Stimulated activated CD8-positive, alpha-beta memory T cell treated with anti-CD3 and anti-CD28 coated beads, Interleukin-12 subunit alpha, Interleukin-12 subunit beta, amount 100 ng/mL, for 4 hours (primary cell): ENCODE measurements at places on chromosomes 12 and 14.

DNA sequence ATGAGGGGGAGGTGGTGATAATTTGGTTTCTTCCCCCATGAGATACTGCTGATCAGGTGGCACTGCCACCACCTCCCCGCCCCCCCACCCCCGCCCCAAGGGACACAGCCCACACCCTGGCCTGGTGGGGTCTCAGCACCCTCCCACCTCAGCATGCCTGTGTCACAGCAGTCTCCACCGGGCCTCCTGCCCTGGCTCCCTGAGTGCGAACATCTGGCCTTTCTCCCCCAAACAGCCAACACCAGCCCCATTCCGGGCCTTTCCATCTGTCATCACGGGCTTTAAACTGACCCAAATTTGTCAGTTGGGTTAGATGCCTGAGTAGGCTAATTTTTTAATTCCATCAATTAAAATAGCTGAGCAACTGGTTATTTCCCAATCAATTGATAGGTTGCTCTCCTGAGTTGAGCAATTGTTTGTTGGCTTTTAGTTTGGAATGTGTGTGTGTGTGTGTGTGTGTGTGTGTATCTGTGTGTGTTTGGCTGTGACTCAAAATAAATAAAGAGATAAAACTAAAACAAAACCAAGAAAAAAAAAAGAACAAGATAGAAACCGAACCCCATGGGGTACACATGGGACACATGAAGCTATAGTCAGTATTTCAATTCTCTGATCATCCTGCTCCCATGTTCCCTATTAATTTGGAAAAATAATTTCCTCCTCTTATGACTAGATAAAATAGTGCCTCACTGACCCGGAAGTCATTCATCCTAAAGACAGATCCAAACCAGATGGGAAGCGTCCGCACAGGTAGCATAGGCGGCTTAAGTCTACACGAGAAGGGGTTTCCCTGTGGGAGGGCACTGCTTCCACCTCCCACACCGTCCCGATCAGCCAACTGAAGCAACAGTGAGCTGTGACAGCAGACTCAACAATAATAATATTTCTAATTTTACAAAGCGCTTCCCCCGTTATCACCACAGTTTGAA is 7.4 kb downstream of the SERPINA12 start:
- DNase-seq, result no peak

DNA sequence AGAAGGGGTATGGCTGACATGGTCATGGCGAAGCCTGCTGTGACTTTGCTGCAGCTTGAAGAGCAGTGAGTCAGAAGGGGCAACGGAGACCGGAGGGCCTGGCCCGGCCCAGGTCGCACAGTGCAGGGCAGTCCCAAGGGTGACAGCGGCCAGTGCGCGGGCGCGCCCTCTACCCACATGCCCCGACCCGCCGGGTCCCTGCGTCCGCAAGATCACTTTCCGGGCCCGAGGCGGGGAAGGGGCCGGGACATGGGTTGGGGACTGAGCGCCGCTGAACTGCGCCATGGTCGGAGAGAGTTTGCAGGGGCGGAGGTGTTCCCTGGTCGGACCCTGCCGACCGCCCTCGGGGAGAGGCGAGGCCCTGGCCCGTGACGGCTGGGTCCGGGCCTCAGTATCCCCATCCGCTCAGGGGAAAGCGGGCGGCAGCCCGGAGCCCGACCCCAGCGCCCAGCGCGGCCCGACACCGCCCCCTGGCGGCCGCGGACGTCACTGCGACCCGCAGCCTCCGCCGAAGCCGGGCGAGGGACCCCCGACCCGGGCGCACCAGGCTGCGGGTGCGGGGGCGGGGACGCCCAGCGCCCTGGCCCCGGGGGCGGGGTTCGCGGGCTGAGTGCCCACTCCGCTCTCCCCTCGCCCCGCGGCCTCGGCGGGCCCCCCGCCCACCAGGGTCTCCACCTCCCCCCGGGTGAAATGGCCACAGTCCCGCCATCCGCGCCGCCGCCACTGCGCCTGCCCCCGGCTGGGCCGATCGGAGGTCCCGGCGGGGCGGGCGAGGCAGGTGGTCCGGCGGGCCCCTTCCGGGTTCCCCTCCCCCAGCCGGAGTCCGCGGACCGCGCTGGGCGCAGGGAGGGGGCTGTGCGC is 7.2 kb upstream of the ANKRD9 start:
- peak; percentile 43 for DNase-seq

DNA sequence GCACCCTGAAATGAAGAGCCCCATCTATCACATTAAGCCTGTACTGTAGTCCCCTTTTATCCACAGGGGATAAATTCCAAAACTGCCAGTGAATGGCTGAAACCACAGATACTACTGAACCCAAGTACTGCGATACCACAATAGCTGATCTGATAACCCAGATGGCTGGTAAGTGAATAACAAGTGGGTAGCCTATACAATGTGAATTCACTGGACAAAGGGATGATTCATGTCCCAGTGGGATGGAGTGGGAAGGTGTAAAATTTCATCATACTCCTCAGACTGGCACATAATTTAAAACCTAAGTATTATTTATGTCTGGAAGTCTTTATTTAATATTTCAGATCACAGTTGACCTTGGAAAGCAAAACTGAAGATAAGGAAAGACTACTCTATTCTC is 201.3 kb downstream of the GPHN start:
- no peak for DNase-seq

- no peak for DNase-seq
Measured at GRCh38 chr14:104206281-104206904, 68.0 kb downstream of the KIF26A start.

GRCh38 chr12:5102261-5102789 is 58.6 kb downstream of the KCNA5 start:
- DNase-seq, result no peak

GRCh38 chr14:100734031-100734990 is 7.6 kb downstream of the DLK1 start:
- no peak for DNase-seq

DNA sequence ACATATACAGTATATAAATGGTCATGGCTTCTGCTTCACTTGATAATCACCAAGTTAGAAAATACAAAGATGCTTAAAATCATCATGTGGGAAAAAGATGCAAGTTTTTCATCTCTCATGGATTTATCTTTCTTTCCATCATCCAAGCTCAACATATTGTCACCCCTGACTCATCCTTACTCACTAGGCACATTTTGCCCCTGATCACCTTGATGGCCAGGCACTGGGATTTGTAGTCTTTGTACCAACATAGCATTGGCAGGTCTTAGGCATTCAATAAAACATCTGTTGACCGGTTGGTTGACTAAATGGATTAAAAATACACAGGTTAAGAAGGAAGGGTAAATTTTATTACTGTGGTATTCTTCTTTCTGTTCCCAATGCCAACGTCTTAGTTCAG is 28.1 kb downstream of the KLHDC2 start:
- DNase-seq, result no peak

DNA sequence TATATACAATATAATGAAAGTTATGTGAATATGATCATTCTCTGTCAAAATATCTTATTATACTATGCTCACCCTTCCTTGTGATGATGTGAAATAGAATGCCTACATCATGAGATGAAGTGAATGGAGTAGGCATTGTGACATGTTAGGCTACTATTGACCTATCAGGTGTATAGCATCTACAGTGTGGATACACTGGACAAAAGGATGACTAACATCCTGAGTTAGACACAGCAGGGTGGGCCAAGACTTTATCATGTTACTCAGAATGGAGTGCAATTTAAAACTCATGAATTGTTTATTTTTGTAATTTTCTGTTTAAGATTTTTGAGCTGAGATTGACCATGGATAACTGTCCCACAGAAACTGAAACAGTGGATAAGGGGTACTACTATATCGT is 53.4 kb upstream of the NAV3 start:
- no peak for DNase-seq

- DNase-seq, result no peak
Measured at GRCh38 chr12:94621662-94622359, 28.5 kb downstream of the TMCC3 start.

DNA sequence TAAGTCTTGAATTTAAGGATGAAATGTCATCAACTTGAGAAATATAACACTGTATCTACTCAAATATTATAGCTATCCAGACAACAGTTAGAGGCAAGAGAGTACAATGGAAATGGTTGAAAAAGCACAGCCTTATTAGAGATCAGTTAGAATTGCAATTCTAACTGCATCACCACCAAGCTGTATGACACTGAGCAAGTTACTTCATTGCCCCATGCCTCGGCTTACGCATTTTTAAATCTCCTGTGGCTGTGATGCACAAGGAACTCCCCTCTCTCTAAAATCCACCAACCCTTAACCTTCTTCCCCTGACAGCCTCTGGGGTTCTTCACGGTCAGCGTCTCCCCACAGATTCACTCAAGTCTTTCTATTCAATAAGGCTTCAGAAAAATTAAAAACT is 75.1 kb downstream of the MED13L start:
- no peak for DNase-seq

GRCh38 chr12:113286712-113287111 is 48.2 kb downstream of the SLC8B1 start:
- no peak for DNase-seq

GRCh38 chr14:67232066-67232465 is 9.2 kb upstream of the PALS1 start:
- no peak for DNase-seq

DNA sequence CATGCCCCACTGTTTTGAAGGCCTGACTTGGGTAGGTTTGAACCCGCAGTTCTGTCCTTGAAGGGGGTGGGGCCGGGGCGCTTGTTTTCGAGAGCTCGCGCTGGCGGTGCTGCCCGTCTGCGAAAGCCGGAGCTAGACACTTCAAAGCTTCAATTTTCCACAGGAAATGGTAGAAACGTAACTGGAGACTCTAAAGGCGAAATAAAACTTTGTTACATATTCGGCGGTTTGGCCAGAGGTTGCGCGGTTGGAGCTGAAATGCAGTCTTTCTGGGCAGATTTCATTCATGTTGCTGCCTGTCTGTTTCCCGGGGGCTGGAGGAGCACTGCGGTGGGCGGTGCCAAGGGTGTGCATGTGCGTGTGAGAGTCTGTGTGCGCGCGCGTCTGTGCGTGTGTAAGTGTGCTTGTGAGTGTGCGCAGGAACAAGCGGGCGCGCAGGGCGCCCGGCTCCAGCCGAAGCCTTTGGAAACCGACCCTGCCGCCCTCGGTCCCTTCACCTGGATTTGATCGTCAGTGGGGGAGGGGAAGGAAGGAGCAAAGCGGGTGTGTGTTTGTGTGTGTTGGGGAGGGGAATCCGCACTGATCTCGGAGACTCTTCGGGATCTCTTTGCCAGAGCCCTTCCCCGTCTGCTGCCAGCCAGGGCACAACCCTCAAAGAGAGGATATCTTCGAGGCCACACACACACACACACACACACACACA is 227.7 kb upstream of the CRY1 start:
- DNase-seq, result peak; percentile 50
